Left ventricle myocardium inferior (tissue), 1 donor: ENCODE measurements at places on chromosomes 12 and 14. TPM values are rescaled to one million over a fixed set of nuclear protein-coding genes. Genes with fewer than 3 reads are reported as not detected.

The SLC38A4 gene
- 0.27 TPM for total RNA-seq

The KCNK10 gene
- not detected for total RNA-seq

The GPD1 gene
- total RNA-seq: 9.0 TPM

The SIX1 gene
- total RNA-seq: not detected

The KRT82 gene
- not detected for total RNA-seq

The OR10G2 gene
- not detected for total RNA-seq

The TBPL2 gene
- total RNA-seq: not detected

DNA sequence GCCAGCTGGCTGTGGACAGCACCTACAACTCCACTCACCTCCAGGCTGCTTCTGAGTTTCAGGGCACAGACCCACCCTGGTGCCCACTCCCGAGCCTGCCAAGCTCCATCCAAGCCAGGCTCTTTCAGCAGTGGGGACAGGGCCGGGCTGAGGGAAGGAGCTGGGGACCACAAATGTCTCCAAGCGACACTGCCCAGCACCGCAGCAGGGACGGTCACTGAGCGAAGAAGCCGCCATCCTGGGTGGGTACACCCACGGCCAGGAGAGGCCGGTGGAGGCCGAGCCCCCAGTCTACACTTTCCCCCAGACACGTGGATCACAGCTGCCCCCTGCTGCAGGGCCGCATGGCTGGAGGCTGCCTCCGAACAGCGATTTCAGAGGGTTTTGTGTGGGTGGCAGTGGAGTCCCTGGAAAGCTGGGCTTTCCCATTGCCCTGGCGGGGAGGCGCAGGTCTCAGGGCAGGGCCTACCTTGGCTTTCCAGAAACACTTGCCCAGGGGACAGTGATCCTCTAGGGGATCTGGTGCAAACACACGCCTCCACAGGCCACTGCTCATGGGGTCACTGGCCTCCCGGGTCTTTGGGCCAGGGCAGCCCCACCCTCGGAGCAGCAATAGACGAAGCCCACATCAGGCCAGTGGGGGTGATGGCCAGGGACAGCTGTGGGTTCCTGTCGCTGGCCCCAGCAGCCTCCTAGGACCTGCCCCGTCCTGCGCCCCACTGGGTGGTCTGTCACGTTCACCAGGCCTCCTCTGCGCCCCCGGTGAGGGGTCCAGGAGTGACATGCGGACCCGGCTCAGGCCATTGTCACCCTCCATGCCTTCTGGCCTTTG is 1.2 kb upstream of the GPR132 start:
- H3K4me1 ChIP-seq: peaks cover 60% of the 10 kb centered on the region
- DNase-seq: no peak
- no peaks in the 10 kb centered on the region for H3K36me3 ChIP-seq
- no peak overlapping the region for H3K4me3 ChIP-seq
- H3K27ac ChIP-seq: peak overlapping the region; percentile 92

- no peak overlapping the region for H3K4me3 ChIP-seq
- H3K27me3 ChIP-seq: no peaks in the 10 kb centered on the region
- no peaks in the 10 kb centered on the region for H3K36me3 ChIP-seq
Observed at GRCh38 chr14:51039252-51039651, 55.7 kb downstream of the TRIM9 start.

- no peaks in the 10 kb centered on the region for H3K4me1 ChIP-seq
- H3K27ac ChIP-seq: no peak overlapping the region
- DNase-seq: no peak
- no peaks in the 10 kb centered on the region for H3K27me3 ChIP-seq
- no peak overlapping the region for H3K4me3 ChIP-seq
- H3K36me3 ChIP-seq: no peaks in the 10 kb centered on the region
Observed at GRCh38 chr12:48873096-48873495, 7.4 kb upstream of the RND1 start.

DNA sequence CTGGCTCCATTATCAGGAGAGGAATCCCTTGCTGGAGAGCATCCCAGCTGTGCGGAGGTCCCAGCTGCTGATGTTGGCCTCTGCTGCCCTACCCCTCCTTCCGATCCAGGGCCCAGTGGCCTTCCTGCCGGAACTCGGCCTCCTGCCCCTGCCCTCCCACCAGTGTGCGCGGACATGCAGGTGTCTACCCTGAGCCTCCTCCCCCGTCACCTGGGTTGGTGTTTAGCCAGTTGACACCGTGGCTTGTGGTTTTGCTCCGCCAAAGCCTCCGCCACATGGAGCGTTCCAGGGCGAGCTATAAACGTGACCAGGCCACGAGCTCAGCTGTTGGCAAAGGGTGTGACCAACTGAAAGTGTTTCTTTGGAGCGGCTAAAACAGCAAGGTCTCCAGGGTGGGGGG is 1104.3 kb downstream of the BCL11B start:
- no peaks in the 10 kb centered on the region for H3K36me3 ChIP-seq
- H3K4me3 ChIP-seq: no peak overlapping the region
- H3K4me1 ChIP-seq: no peaks in the 10 kb centered on the region
- peaks cover 44% of the 10 kb centered on the region for H3K27me3 ChIP-seq
- no peak for DNase-seq

- no peak for DNase-seq
- H3K4me1 ChIP-seq: peaks cover 45% of the 10 kb centered on the region
- no peaks in the 10 kb centered on the region for H3K27me3 ChIP-seq
- peaks cover 43% of the 10 kb centered on the region for H3K36me3 ChIP-seq
- H3K4me3 ChIP-seq: no peak overlapping the region
Observed at GRCh38 chr14:22566845-22567244, 22.2 kb downstream of the DAD1 start.

GRCh38 chr14:73861073-73861472 is 9.4 kb downstream of the PTGR2 start:
- no peak overlapping the region for H3K4me3 ChIP-seq
- H3K4me1 ChIP-seq: no peaks in the 10 kb centered on the region
- H3K36me3 ChIP-seq: peaks cover 42% of the 10 kb centered on the region
- H3K27ac ChIP-seq: no peak overlapping the region
- no peaks in the 10 kb centered on the region for H3K27me3 ChIP-seq
- DNase-seq: no peak

DNA sequence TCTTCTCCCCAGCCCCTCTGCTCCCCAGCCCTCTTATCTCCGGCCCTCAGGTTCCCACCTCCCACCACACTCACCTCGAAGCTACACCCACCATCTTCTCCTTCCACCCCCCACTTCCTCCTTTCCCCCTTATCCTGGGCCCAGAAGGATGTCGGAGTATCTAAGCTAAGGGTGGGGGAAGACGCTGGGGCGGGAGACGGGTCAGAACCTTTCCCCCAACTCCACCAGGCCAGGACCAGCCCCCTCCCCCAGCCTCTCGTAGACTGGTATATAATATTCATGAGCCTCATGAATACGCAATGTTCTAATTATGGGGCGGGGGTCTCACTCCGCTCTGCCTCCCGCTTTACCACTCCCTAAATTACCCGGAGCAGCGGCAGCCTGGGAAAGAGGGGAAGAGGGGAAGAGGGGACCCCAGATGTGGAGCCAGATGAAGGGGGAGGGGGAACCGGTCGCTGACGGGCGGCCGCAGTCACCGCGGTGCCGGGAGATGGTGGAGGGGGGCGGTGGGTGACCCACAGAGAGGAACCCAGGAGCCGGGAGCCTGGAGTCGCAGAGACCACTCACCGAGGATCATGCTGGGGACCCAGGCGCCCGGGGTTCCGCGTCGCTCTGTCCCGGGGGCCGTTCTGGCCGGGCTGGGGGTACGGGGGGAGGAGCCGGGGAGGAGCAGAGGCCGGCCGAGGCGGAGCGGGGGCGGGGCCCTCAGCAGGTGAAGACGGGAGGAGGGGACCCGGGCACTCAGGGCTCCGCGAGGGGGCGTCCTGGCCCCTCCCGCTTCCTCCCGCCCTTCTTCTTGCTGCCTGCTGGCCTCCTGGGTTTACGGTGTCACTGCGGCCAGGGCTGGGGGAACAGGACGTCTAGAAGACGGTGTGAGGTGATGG is 6.4 kb upstream of the ZNF385A start:
- H3K27me3 ChIP-seq: no peaks in the 10 kb centered on the region
- peak; percentile 11 for DNase-seq
- H3K4me3 ChIP-seq: peak overlapping the region; percentile 59
- peaks cover 16% of the 10 kb centered on the region for H3K4me1 ChIP-seq

DNA sequence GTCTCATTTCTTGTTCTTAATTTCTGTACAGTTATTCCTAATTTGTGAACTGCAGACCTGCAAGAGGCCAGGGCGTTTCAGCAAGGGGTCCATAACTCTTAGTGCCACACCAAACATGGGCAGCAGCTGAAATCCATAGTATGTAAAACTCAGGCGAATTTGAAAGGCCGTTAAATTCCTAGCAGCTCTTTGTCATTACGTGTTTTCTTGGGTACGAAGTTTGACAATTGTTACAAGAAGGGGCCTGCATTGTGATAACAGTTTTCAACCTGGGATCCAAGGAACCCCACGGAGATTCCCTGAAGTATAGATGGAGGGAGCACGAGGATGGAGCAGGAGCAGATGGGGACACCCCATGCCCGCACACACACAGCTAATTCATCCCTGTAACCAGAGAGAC is 288.0 kb downstream of the ZFP36L1 start:
- H3K4me1 ChIP-seq: peaks cover 37% of the 10 kb centered on the region
- H3K36me3 ChIP-seq: no peaks in the 10 kb centered on the region
- H3K27me3 ChIP-seq: no peaks in the 10 kb centered on the region
- no peak overlapping the region for H3K27ac ChIP-seq

DNA sequence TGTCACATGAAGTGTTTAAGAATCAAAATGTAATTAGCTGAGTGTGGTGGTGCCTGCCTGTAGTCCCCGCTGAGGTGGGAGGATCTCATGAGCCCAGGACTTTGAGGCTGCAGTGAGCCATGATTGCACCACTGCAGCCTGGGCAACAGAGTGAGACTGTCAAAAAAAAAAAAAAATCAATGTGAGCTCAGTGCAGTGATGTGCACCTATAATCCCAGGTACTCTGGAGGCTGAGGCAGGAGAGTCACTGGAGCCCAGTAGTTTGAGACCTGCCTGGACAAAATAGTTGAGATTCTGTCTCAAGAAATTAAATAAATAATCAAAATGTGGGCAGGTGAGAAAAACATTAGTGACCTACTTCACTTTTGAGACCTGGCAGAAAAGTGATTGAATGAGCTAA is 140.0 kb downstream of the MON2 start:
- H3K27me3 ChIP-seq: no peaks in the 10 kb centered on the region
- no peak overlapping the region for H3K4me3 ChIP-seq
- H3K27ac ChIP-seq: no peak overlapping the region
- no peaks in the 10 kb centered on the region for H3K36me3 ChIP-seq

DNA sequence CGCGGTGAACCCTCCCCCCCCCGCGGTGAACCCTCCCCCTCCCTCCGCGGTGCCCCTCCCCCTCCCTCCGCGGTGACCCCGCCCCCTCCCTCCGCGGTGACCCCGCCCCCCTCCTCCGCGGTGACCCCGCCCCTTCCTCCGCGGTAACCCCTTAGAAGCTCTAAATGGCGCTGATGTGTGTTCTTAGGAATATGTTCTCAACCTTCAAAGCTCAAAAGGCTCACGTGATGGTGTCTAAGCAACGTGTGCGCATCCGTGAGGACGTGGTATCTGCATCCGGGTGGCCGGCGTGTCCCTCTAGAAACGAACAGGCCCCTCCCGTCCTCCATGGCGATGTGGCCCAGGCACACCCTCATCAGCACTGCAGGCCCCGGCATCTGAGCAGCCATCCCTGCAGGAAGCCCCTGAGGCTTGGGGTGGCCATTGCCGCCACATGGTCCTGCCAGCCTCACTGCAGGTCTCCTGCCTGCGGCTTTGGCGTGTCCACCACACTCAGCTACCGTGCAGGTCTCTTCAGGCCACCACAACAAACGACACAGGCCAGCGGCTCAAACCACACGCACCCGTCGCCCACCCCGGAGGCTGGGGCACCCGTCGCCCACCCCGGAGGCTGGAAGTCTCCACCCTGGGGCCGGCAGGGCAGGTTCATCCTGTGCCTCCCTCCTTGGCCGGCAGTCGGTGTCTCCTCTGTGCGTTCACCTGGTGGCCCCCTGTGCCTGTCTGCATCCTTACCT is 14.5 kb upstream of the FBRSL1 start:
- DNase-seq: no peak
- no peaks in the 10 kb centered on the region for H3K36me3 ChIP-seq
- H3K27me3 ChIP-seq: peaks cover 22% of the 10 kb centered on the region

DNA sequence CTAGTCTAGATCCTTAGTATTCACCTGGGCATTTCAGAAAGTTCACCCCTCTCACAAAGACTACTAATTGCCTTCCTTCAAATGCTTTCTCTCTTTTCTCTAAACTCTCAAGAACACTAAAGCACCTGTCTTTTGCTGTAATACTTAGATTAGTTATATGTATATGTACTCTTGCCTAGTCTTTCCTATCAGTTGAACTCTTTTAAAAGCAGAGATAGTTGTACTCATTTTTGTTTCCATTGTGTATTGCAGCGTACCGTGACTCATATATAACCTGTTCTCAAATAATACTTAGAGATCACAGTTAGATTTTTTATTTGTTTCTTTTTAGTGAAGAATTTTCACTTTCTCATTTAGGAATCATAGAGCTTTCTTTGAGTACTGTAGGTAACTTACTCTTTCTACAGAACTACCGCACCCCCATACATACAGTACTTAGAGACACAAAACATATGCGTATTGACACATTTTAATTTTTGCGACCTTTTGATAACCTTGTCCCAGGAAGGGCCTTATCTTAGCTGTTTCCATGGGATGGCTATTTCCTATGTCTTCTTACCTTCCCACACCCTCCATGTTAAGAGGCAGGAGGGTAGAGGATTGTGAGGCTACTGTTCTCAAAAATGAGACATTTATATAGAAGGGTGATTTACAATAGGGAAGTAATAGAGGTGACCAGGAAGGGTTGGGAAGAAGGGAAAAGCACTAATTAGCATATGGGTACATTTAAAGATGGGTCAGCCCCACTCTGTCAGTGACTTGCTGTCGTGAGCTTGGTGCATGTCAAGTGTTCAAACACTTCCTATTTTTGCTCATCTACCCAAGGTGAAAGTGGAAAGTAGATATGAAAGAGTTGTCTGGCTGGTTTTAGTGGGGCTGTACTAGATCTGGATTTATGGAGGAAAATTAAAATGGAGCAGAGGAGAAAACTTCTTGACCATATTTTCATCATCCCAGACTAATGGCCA is 74.3 kb downstream of the PLEKHA5 start:
- no peak for DNase-seq
- no peaks in the 10 kb centered on the region for H3K27me3 ChIP-seq
- no peak overlapping the region for H3K4me3 ChIP-seq
- no peaks in the 10 kb centered on the region for H3K36me3 ChIP-seq
- peaks cover 60% of the 10 kb centered on the region for H3K4me1 ChIP-seq

GRCh38 chr12:5390174-5390799 is 41.6 kb upstream of the NTF3 start:
- no peaks in the 10 kb centered on the region for H3K36me3 ChIP-seq
- peaks cover 74% of the 10 kb centered on the region for H3K27me3 ChIP-seq
- H3K4me3 ChIP-seq: no peak overlapping the region
- no peak for DNase-seq
- no peaks in the 10 kb centered on the region for H3K4me1 ChIP-seq

DNA sequence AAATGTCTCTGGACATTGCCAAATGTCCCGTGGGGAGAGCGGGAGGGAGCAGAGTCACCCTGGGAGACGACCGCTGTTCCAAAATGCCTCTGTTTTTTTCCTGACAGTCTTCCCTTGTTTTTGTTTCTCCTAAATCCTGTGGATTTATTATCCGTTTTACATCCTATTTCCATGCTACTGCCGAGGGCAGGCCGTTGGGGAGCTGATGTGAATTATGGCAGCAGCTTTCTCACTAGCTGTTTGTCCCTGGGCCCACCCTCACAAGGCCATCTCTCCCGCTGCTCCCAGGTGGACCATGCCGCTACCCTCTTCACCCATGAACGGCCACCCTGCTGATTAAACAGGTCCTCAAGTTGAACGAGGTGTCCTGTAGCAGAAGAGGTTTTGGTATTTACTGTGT is 55.2 kb downstream of the FBXL14 start:
- H3K27ac ChIP-seq: no peak overlapping the region
- no peak overlapping the region for H3K4me3 ChIP-seq
- no peak for DNase-seq
- H3K4me1 ChIP-seq: no peaks in the 10 kb centered on the region
